ENCODE measurements at places on chromosomes 1 and 21.

- peak; percentile 7 for DNase-seq
These were observed 31.2 kb downstream of the CHD1L start for GRCh38 chr1:147273409-147274336.

DNA sequence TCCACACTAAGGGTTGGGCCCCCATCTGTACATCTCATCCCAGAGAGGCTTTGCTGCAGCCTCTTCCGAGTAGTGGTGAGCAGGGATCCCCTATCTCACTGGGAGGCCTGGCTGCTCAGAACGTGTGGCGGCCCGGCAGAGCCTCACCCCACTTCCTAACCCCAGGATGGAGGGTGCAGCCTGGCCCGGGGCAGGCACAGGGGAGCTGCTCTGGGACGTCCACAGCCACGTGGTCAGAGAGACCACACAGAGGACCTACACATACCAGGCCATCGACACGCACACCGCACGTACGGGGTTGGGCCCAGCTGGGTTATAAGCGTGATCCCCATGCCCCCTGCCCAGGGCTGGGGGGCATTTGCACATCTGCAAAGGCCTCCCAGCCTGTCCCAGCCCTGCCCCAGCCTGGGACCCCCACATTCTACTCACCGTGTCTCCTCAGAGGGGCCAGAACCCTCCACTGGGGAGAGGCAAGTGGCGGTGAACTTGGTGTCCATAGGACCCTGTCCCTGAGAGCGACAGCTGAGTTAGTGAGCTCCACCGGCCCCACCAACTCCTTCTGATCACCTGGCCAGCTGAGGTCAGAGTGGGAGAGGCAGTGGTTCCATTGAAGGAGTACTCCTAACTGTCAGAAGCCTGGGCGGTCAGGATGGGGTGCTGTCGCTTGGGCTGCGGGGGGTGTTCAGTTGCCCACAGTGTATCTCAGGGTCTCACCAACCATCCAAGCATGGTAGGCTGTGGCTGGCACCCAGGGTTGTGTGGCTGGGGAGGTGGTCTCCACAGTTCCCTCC lies 41.2 kb downstream of the TRIM11 start:
- no peak for DNase-seq

- no peak for DNase-seq
These were observed 87.8 kb downstream of the SLC16A1 start for GRCh38 chr1:112868191-112868590.

GRCh38 chr21:32994305-32994704 lies 31.4 kb upstream of the OLIG2 start:
- no peak for DNase-seq

- DNase-seq, result no peak
These were observed 51.0 kb downstream of the GADD45A start for GRCh38 chr1:67735806-67736627.

DNA sequence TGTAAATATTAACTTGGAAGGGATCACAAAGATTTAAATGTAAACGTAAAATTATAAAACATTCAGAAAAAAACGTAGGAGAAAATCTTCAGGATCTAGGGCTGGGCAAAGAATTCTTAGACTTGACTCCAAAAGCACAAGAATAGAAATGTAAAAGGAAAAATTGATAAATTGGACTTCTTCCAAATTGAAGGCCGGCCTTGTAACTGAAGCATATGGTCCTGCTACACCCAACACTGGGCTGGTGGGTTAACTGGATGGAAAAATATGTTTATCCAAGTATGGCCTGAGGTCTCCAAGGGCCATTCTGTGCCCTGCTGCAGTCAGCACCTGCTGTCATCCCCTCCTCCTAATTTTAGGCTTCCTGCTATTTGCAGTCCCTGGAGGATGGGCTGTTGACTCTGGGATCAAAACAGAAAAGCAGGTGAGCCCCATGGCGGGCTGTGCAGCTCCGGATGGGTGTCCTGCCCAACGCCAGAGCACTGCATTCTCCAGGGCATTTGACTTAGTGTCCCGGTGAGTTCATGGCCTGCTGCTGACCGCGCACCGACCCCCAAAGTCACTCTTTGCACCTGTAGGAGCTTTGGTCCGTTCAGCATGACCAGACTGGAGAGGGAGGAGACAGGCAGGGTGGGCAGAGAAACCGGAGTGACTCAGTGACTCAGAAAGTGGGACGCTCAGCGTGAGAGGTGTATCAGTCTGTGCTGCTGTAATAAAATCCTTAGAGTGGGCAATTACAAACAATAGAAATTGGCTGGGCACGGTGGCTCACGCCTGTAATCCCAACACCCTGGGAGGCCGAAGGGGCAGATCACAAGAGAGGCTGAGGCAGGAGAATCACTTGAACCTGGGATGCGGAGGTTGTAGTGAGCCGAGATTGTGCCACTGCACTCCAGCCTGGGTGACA lies 6.1 kb upstream of the AIRE start:
- no peak for DNase-seq

DNA sequence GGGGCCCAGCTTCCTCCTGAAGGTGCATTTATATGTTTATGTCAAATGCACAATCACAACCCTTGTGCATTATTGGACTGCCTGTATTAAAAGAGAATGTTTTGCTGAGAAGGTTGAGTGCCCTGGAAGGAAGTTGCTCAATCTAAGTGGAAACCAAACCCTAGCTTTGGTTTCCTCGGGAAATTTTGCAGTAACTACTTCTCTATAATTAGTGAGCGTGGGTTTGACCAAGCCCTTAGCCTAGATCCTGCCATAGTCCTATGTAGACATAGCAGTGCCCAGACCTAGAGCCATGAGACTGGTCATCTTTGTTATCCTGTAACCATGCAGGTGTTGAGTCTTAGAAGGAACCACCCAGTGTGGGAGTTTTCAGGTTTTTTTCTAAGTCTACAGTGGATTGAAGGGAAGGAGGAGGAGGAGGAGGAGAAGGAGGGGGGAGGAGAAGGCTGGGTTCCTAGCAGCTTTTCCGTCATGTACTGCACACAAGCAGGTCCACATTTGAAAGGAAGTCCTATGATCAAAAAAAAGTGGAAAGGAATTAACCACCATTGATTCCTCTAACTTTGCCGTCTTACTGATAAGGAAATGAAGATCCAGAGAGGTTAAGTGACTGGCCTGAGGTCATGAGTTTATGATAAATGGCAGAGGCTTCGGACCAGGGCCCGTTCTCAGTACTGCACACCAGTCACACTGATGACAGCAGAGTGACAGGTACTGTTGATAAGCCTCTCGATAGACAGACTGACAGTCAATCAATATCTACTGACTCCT lies 72.2 kb upstream of the LYST start:
- DNase-seq, result no peak

DNA sequence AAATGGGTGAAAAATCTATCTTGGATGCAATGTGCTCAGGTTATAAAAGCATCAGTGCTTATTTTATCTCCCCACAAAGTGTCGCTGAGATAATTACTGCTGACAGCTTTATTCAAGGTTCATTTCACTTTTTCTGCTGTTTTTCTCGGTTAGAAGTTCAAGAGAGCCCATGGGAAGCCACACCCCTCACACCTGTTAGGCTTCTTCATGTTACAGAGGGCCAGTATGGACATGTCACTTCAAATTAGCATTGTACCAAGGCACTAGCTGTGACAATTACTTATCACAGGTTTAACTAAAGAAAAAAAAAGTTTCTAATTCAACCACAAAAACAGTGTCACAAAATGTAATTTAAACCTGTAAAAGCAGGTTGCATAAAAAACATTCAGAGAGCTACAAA lies 187.3 kb upstream of the DMRTA2 start:
- no peak for DNase-seq

GRCh38 chr1:246114369-246114768 lies 392.7 kb downstream of the SMYD3 start:
- DNase-seq, result no peak

GRCh38 chr1:153393926-153394325 lies 3.1 kb upstream of the S100A8 start:
- no peak for DNase-seq

GRCh38 chr1:82330330-82330729 lies 529.6 kb downstream of the ADGRL2 start:
- DNase-seq, result no peak

DNA sequence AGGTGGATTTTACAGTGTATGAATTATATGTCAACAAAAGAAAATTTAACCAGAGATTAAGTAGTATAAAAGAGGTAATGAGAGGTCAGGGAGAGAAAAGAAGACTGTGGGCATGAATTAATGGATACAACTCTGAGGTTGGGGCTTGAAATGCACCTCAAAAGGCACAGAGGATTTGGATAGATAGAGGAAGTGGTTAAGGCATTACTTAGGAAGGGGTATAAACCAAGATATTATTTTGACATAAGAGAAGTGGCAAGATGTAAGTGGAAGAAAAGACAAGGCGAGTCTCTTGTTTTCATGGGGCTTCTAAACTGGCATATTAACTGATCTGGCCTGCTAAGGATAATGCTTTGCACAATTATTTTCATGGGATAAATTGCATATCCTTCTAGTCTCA lies 34.1 kb downstream of the RAP1A start:
- no peak for DNase-seq

- DNase-seq, result no peak
These were observed 719 bp upstream of the PARS2 start for GRCh38 chr1:54764922-54765561.

DNA sequence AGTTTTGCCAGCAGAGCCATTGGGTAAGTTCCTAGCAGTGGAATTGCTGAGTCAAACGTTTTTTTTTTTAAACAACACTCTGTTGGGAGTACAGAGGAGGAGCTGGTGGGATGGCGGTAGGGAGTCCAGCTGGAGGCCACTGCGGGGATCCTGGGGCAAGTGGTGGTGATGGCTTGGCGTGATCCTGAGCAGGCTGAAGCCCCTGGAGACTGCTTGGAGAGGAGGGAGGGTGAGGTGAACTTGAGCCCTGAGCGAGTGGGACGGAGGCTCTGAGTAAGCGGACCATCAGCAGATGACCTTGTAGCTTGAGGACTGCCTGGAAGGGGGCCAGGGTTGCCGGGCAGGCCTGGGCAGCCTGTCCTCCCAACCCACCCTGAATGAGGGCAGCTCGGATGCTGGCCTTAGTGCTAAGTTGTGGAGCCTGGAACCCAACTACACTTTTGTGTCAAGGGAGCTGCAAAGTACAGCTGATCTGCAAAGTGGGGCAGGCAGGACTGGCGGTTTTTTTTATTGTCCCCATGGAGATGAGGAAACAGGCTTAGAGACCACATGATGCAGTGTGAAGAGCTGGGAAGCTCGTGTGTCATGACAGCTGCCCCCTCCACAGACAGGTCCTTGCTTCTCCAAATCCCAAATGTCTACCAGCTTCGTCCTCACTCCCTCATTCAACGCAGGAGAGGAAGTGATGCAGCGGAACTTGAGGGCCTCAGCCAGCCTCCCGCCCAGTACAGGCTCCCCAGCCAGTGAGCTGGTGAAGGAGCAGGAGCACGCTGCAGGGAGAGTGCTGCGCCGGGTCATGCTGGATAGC lies 20.2 kb downstream of the MRPL37 start:
- DNase-seq, result no peak

DNA sequence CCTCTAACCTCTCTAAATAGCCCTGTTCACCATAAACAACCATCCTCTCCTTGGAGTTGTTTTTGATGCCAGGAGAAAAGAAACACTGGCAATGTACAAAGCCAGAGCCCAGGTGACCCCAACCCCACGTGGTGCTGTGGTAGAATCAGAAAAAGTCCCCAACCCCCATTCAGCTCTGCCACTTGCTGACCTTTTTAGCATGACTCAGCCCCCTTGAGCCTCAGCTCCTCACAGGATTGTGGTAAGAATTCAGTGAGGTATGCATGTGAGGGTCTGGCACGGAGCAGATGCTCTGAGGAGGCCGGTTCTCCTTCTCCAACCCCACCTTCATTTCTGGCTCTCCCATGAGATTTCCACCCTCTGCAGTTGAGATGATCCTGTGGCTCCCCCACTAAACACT lies 11.1 kb upstream of the CHI3L1 start:
- DNase-seq, result no peak

- no peak for DNase-seq
These were observed 37.4 kb downstream of the NSL1 start for GRCh38 chr1:212754193-212754592.

GRCh38 chr1:116335850-116336624 lies 37.0 kb upstream of the ATP1A1 start:
- no peak for DNase-seq

- DNase-seq, result no peak
These were observed 207.4 kb upstream of the RUNX1 start for GRCh38 chr21:35256468-35256988.

DNA sequence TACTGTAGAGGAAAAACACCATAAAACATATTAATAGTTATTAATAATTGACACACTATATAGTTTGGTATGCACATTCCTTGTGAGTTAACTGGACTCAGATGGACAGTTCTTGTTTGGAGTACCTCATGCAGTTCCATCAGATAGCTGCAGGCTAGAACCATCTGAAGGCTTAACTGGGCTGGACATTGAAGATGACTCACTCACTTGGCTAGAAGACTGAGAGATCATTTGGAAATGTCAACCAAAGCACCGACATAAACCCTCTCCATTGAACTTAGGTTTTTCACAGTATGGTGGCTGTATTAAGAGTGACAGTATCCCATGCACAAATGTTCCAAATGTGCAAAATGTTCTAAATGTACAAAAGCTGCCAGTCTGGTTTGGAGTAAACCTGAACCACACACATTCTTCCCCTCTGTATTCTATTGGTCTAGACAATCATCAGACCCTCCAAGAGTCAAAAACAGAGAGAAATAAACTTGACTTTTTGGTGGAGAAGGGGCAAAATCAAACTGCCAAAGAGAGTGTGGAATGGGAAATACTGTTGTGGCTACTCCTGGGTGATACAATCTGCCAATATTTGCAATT lies 708.4 kb downstream of the KCNT2 start:
- DNase-seq, result no peak

DNA sequence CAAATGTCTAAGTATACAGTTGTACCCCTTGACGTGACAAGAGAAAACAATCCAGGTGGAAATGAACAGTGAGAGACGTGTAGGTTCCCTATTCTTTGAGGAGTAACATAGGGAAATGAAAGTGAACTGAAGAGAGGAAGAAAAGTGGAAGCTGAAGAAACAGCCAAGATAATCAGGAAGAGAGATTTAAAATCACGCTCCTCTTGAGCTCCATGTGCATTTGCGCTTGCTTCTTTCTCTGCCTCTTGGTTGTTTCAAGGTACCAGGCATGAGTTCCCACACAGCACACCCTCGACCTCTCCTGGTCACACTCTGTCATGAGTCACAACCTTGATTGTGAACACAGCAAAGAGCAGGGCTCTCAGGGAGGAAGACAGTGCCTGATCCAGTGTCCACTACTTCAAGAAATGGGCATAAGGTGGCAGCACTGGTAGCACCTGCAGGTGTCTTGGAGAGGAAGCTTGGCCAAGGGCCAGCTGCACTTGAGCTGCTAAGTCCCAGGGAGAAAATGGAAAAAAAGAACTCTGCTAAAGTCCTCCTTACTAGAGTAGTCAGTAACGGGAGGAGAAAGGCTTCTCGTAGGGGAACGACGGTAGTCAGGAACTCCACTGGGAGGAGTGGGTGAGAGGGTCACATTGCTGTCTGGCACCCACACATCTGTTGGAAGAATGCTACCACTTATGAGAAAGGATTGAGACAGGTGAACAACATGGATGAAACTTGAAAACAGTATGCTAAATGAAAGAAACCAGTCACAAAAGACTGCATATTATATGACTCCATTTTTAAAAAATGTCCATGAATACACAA lies 18.3 kb upstream of the ARID1A start:
- peak; percentile 43 for DNase-seq
